ENCODE measurements at places on chromosomes 6 and 20.

DNA sequence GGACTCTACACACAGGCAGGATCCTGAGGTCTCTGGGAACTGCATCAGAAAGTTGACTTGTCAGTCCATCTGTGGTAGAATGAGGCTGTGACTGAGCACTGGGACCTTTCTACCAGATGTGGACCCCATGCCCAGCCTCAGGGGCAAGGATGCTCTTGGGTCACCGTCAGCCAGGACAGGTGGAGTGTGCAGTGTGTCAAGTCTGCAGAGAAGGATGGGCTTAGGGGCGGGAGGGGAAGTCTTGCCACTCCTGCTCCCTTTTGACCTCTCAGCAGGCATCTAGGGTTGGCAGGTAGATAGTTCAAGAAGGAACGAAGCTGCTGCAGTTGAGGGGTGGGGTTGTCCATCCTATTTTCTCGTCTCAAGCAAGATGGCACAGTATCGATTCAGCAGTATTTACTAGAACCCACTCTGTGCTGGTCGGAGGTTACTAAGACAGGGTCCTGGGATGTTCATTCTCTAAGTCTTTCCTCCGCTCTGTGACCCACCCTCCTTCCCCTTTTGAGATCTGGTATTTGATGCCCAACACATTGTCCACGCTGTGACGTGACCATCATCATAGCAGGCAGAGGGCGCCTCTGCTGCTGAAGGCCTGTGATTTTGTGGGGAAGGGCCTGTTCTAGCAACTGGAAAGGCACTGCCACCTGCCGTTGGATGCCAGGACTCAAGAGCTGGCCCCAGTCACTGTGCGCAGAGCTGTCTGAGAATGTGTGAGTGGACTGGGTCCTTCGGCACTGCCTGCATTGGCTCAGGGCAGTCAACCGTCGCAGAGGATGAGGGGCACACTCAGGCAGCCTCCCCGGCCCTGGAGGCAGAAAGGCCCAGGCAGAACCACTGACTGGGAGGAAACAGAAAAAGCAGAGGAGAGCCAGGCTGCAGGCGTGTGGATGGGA lies 23.2 kb downstream of the RBCK1 start:
- peak; percentile 72 for DNase-seq

DNA sequence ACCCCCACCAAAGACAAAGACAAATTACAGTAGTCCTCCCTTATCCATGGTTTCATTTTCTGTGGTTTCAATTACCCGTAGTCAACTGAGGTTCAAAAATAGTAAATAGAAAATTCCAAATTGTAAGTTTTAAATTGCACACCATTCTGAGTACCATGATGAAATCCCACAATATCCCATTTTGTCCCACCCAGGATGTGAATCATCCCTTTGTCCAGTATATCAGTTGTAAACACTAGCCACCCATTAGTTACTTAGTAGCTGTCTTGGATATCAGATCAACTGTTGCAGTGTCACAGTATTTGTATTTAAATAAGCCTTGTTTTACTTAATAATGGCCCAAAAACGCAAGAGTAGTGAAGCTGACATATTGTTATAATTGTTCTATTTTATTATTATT lies 364.0 kb upstream of the ARID1B start:
- DNase-seq = no peak

DNA sequence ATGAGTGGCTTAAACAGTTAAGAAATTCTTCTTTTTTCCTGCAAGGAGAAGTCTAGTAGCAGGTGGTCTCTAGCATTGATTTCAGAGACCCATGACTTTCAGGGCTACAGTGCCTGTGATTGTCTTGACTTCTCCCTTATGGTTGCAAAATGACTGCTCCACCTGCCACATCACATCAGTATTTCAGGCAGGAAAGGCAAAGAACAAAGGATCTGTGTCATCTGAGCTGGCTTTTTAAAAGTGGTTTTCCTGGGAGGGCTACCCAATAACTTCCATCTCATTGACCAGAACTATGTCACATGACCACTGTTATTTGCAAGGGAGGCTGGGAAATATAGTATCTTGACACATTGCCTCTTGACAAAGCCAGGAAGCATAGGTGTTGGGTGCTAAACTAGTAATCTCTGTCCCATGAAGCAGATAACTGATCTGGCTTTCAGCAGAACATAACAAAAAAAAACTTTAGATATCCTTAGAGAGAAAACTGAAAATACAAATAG lies 226.2 kb downstream of the DHX35 start:
- DNase-seq = no peak

DNA sequence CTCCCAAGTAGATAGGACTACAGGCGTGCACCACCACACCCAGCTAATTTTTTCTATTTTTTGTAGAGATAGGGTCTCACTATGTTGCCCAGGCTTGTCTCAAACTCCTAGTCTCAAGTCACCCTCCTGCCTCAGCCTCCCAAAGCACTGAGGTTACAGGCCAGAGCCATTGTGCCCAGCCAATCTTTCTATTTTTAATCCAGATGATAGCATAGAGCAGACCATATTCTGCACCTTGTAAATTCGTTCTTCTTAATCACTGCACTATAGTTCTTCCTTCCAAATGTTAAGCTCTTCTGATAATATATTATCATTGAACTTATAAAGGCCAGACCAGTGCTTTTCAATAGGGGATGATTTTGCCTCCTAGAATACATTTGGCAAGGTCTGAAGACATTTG lies 24.0 kb upstream of the CNKSR3 start:
- DNase-seq = no peak

DNA sequence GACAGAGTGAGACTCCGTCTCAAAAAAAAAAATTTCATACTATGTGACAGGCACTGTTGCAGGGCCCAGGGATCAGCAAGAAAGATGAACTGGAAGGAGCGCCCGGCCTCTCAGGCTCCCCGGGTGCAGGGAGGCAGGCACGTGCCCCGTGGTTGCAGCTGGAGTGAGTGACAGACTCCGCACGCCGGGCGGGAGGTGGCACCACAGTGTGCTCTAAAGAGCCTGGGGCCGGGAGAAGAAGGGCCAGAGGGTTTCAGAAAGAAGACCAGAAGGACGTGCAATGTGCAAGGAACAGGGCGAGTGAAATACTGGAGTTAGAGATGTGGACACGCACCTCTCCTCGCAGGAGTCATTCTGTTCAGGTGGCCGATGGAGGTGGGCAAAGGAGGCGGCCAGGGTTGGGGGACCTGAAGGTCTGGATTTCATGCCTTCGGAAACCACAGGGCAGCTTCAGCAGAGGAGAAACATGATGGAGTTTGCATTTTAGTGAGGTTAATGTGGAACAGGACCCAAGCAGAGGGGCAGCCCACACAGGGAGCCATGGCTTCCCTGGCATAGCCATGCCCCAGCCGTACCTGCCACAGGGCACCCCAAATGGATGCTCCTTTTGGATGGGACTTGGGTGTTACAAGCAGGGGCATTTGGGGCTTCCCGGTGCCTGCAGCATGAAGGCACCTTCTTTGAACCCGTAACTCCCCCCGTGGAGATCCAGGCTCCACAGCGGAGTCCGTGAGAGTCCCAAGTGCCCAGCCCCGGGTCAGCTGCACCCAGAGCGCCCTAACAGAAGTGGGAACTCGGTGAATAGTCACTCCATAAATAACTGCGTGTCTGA lies 226.2 kb downstream of the ERMARD start:
- DNase-seq = no peak

GRCh38 chr20:50004229-50004628 lies 21.4 kb downstream of the SNAI1 start:
- no peak for DNase-seq

DNA sequence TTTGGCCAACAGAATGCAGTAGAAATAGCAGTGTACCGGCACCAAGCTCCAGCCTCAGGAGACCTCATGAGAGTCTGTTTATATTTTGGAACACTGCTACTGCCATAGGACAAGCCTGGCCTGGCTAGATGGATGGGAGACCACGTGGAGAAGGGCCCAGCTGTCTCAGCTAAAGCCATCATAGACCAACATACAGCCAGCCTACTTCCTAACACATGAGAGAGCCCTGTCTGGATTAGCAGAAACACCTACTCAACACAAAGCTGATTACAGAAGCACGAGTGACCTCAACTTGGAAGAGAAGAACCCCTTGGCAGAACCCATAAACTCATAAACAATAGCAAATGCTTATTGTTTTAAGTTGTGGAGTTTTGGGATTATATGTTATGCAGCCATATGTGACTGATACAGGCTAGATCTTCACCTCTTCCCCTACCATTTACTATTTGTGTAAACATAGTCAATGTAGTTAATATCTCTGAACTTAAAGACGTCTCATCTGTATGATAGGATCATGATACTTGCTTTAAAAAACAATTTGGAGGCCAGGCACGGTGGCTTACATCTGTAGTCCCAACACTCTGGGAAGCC lies 199.4 kb upstream of the ZNF217 start:
- no peak for DNase-seq

DNA sequence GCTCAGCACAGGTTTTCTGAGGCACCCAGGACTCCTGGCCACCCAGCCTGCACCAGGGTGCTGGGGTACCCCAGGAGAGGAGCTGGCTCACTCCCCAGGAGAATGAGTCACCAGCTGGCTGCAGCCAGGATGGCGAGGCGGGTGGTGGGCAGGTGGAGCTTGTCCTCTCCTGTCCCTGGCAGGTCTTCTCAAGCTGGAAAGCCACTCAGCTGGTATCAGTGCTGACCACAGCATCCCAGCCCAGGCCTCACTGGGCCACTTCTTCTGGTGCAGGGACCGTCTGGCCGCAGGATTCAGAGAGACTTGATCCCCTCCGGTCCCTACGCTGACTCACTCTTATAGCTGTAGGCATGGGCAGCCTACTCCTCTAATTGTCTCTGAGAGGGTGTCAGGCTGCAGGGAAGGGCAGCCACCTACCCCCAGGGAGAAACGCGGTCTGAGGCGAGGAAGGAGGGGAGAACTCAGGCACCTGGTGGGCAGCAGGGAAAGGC lies 22.2 kb downstream of the TFEB start:
- DNase-seq = no peak

DNA sequence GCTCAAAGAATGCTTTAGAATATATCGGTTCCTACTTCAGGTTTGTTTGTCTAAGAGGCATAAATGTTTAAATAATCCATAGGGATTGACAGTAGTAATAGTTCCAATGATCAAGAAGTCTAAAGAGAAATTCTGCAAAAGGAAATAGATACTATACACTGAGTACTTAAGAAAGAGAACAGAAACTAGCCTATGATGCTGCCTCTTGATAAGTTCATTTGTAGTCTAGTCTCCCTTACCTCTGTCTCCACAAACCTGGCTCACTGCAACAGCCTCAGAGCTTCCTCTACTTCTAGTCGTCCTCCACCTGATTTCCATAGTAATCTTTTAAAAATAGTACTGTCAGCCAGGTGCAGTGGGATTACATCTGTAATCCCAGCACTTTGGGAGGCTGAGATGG lies 511.8 kb downstream of the LMBRD1 start:
- DNase-seq = no peak

All from fibroblast of the conjunctiva (primary cell).